RCC 7860 (cell line): ENCODE measurements at places on chromosomes 2 and 18.

DNA sequence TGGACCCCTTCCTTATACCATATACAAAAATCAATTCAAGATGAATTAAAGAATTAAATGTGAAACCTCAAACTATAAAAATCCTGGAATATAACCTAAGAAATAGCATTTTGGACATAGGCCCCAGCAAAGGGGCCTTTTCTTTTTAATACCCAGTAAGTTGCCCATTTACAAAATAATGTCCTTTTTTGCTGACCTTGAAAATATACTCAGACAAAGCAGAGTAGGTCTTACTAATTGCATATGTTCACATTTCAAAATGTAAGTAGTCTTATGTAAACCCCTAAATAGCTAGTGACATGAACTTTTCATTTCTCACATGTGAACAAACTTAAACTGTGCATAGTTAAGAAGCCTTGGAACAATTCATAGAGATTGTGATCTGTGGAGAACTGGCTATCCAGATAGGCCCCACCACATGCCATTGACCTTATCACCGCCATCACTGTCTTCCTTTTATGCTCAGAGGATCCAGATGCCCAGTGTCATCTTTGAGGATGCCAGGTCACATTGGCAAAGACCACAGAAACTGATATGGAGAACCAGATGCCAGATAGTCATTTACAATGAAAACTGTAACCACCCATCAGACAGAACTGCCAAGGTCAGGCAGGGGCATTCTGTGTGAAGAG is 282.4 kb upstream of the RAB12 start:
- no peak for DNase-seq

DNA sequence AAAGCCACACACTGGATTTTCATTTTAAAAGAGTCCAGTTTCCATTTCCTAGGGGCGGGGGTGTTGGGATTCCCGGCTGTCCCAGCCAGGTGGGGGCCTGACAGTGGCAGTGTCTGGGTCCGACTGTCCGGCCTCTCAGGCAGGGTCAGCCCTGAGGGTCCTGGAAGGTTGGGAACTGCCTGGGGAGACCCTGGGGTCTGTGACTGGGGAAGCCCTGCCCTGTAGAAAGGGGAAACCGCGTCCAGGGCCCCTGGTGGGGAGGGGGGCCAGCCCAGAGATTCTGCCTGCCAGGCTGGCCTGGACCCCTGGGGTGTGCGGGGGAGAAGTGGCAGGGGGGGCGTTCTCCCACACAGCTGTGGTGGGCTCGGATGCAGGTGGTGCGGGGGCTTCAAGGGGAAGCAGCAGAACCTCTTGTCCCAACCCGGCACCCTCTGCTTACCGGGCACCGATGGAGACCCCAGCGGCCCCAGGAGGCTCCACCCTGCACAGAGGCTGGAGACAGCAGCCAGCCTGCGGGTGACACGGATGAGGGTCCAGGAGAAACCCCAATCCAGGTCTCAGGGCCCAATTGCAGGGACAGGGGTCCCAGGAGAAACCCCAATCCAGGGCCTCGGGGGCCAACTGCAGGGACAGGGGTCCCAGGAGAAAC is 4.9 kb downstream of the RTP5 start:
- no peak for DNase-seq

- DNase-seq: peak; percentile 61
These were observed 21.7 kb downstream of the KIAA1328 start for GRCh38 chr18:36850527-36851201.

DNA sequence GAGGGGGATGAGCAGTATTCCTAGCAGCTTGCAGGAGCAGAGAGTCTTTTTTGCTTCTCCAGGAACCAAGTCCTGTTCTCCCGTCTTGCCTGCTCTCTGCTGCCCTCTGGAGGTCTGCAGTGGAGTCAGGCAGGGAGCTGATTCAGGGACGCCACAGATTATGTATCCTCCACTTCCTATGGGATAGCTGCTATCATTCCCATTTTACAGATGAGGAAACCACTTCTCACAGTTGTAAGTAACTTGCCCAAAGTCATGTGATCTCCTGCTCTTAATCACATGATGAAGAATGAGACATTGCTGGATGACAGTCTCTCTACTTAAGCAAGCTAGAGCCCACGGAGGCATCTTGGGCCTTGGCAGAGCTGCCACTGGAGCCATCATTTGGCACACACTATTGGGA is 8.3 kb downstream of the SLC4A5 start:
- DNase-seq: peak; percentile 45

GRCh38 chr18:13581496-13582177 is 144.7 kb downstream of the FAM210A start:
- no peak for DNase-seq

- no peak for DNase-seq
These were observed 90.1 kb downstream of the CD8B2 start for GRCh38 chr2:106577255-106577651.

DNA sequence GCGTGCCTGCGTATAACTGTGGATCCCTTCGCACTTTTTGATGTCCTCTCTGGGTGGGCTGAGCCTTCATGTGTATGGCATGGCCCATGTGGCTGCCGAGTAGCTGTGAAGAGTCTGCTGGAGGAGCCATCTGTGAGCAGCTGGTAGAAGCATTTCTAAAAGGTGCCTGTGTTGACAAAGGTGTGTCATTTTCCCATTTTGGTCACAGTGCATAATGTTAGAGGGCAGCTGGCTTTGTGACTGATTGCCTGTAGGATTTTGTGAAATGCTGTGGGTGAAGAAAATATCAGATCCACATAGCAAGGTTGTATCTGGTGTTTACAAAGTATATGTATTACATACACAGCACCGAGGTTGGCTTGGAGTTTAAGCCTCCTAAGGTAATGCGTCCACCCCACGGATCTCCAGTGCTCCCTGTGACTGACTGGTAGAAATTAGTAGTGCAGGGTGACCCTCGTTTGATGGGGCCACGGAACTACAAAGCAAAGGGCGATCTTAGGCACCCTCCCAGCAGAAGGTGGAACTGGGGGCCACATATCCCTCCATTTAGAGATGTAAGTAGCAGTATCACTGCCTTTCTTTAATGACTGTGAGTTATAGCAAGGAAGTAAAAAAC is 16.5 kb downstream of the GATA6 start:
- DNase-seq: no peak

GRCh38 chr2:119333360-119333759 is 33.3 kb downstream of the C2orf76 start:
- DNase-seq: no peak

GRCh38 chr2:68742626-68743415 is 8.2 kb downstream of the ARHGAP25 start:
- no peak for DNase-seq

- no peak for DNase-seq
These were observed 87.8 kb downstream of the UPP2 start for GRCh38 chr2:158189526-158189925.

DNA sequence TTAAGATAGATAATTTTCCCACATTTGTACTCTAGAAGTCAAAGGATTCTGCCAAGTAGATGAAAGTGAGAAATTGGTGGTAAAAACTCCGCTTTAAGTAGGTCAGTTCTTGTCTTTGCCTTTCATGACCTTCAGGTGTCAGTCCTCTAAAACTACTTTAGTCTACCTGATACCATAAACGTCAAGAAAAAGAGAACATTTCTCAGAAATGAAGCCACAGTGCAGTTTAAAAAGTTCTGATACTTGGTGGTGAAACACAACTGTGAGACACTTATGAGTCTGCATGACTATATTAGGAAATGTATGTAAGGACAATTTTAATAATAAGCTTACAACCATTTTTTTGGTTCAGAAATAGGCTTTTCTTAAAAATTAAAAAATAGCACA is 583.3 kb downstream of the SATB2 start:
- DNase-seq: no peak

- DNase-seq: no peak
These were observed at the start of gene HNMT for GRCh38 chr2:137964066-137964858. Gene HNMT (plus strand): TSS chr2:137964473. CDS start chr2:137964492, 19 bp downstream.

DNA sequence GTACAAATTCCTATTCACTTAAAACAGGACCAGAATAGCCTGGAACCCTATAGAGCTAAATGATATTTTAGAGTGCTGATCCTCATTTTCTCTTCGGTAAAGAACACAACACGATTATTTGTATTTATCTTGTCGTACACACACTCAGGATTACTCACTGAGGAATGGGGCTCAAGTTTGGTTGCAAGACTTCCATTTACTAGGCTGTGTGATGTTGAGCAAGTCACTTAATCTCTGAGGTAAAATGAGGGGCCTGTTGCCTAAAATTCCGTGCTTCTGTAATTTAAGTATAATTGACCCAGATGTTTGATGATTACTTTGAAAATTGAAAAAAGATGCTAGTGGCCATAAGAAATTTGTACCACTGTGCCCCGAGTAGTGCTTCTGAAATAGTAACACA is 42.6 kb upstream of the MAP4K3 start:
- DNase-seq: no peak

DNA sequence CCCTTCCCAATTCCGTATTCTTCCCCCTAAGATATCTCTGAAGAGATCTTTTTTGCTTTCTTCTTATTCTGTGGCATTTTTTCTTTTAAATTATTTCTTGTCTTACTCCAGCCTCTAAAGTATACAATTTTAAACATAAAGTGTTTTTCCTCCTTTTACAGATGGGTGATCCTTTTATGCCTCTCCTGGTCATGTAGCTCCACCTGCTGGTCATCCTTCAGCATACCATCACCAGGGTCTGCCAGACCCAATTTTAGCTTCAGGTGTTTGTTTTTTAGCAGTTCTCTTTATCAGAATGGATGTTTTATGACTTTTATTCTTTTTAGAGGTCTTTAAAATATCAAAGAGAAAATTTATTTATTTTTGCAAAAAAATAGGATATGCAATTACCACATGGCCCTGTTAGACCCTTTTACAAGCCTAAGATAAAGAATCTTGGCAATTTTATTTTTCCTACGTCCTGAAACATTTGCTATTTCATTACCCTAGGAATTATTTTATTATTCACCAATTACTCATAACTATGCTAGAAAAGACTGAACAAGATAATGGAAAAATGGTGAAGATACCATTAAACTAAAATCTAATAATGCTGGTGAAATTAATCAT is 55.5 kb downstream of the PIGN start:
- DNase-seq: peak; percentile 18

DNA sequence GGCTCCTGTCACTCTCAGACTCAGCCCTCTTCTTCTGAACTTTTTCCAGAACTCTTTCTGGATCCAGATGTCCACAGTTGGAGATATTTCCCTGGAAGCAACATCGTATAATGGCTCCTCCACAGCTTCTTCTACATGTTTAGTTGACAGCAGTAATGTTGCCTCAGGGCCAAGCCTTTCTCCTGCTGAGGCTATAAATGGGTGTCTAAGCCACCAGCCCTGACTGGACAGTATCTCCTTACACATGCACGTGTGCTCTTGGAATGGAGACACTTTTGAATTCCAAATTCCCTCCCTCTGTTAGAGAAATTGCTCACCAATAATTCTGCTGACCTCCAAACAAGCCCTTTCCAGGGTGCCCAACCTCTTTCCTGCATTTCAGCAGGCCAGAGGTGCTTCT is 156.2 kb upstream of the PIK3C3 start:
- no peak for DNase-seq

- DNase-seq: no peak
These were observed 53.8 kb downstream of the GULP1 start for GRCh38 chr2:188345426-188345825.

DNA sequence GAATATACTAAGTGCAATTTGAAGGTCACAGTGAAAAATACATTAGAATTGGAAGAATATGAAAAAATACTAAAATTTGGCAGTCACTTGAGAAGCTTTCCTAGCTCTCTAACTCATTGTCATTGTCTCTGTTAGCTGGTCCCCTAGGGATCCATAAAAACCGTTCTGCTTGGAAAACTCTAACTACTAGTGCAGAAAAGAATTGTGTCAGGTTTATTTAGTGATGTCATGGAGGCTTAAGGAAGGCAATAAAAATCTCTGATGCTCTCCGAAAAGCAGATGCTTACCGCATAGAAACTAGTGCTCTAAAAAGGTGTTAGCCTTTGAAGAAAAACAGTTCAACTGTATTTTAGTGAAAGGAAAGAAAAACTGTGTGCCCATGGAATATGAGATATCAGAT is 150.1 kb upstream of the DLGAP1 start:
- no peak for DNase-seq

DNA sequence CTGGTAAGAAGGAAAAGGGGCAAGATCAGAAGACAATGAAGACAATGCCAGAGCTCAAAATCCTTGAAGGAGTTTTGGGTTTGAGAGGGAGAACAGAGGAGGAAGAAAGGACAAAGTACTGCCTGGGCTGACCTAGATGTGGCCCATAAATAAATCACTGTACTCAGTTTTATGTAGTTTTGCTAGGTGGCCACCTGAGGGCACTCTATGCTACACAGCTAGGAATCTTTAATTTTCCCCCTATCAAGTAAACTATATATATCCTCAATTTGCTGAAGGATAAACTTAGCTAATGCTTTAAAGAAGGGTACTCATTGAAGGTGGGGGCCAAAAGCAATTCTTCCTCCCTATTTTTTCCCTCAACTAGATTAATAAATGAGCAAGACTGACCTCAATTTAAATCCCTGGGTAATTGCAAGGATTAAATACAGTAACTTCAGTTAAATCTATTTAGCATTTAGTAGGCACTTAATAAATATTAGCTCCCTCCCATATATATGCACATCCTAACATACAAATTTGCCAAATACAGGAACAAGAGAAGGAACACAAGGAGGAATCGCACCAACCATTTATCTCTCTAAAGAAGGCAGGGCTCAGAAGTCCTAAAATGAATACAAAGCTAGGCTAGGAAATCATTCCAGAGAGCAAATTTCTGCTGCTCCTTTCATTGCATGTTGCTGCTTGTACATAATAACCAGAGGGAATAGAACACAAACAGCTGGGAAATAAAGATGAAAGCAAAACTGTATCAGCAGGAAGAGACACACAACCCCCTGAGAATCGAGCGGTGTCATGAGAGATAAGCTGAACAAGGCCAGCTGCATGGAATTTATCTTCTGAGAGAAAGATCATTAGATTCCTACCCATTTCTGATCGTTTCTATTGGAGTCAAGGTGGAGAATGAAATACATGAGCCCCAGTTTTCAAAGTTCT is 540.1 kb downstream of the NRXN1 start:
- DNase-seq: peak; percentile 17

DNA sequence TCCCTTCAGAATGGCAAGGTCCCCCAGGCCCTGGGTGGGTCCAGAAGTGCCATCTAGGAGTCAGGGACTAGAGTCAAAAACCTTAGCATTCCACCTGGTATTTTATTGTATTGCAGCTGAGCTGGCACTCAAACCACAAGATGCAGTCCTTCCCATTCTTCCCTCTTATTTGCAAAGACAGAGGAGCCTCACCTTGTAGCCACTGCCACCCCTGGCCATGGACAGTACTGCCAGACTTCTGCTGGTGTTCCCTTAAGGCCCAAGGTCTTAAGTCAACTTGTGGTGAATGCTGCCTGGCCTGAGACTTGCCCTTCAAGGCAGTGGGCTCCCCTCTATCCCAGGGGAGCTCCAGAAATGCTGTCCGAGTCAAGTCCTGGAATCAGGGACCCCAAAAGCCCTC is 6.9 kb downstream of the UGT1A10 start:
- DNase-seq: peak; percentile 9

GRCh38 chr2:52779446-52779845 is 988.2 kb upstream of the CHAC2 start:
- DNase-seq: no peak

GRCh38 chr2:121061633-121062032 is 223.4 kb downstream of the TFCP2L1 start:
- no peak for DNase-seq
